ENCODE measurements at places on chromosomes 6 and 20.

GRCh38 chr6:38776515-38776914, 61.4 kb downstream of the DNAH8 start:
- DNase-seq: no peak

GRCh38 chr6:1386038-1386709, 3.2 kb upstream of the FOXF2 start:
- DNase-seq: no peak

GRCh38 chr6:90118069-90118468, 178.6 kb downstream of the BACH2 start:
- no peak for DNase-seq

DNA sequence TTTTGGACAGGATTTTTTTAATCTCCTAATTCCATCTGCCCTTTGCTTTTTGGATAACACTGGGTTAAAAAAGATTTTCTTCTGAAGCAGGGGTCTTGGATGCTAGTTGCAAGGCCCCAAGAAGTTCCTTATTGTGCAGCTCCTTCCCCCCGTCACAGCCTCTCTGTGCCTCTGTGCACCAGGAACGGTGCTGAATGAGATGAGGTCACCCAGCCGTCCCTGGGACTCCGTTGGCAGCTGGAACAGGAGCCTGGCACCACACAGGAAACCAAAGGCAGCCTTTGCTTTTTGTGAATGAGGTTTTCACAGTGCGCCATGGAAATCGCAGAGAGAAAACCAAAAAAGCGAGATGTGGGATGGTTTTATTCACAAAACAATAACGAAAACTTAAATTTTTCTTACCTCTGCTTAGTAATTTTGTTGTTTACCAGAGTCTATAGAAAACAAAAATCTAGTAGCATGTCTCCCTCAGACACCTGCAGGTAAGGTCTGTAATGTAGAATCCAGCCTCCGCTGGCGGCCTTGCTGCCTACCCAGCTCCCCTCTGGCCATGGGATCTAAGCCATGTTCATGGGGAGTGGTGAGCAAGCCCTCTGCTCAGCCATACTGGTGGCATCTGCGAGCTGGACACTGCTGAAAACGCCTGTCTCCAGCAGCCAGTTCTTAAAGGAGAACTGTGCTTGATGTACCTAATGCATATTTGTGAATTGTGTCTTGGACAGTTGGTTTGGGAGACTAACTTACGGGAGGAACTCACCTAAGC, 40.4 kb upstream of the SYNJ2 start:
- DNase-seq: no peak

DNA sequence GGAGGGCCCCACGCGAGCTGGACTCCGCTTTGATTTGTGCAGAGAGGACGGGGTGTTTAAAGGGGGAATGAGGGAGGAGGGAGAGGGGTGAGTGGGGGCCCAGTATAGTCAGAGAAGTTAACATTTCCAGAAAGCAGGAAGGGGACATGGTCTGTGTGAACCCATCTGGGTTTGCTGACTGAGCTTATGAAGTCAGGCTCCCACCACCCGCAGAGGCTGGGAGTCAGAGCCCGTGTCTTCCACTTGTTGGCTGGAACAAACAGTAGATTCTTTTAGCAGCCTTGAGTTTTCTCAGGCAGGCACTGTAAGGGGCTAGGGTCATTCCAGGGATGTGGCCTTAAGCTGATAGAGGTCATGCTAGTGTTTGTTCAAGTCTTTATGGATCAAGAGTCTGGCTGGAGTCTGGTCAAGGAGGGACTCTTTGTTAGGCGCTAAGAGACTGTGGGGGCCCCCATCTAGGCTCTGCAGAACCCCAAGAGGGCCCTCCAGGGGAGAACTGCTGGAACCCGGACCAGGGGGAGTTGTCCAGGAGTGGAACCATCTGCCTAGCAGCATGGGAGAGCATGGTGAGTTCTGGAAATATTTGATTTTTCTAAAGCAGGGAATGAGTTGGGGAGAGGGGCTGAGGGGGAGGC, 31.1 kb upstream of the FOXQ1 start:
- DNase-seq: no peak

Measured in activated T-helper 1 cell treated with anti-CD3 and anti-CD28 coated beads, Interleukin-2, amount 50 U/mL, for 16 hours (primary cell).